ENCODE measurements at places on chromosomes 6 and 20. TPM values are rescaled to one million over a fixed set of nuclear protein-coding genes. Genes with fewer than 3 reads are reported as not detected.

CGA gene
- total RNA-seq, result 32.0 TPM

ADAM33 gene
- 53.2 TPM for total RNA-seq

SCGN gene
- 0.89 TPM for total RNA-seq

SCRT2 gene
- total RNA-seq, result not detected

SRC gene
- 16.8 TPM for total RNA-seq

LY6G5C gene
- total RNA-seq, result not detected

EEF1A2 gene
- 38.5 TPM for total RNA-seq

CST5 gene
- total RNA-seq, result not detected

MMP24 gene
- total RNA-seq, result 0.39 TPM

FNDC11 gene
- total RNA-seq, result 0.59 TPM

RNF182 gene
- 1.1 TPM for total RNA-seq

CEP57L1 gene
- total RNA-seq, result 36.8 TPM

MAN1A1 gene
- 57.9 TPM for total RNA-seq

TRIM15 gene
- total RNA-seq, result 1.4 TPM

MROH8 gene
- total RNA-seq, result 1.7 TPM

FGD2 gene
- 5.4 TPM for total RNA-seq

HCRTR2 gene
- not detected for total RNA-seq

BPIFB2 gene
- total RNA-seq, result not detected

BPIFA1 gene
- total RNA-seq, result not detected

TASP1 gene
- 18.5 TPM for total RNA-seq

HLA-DPB1 gene
- total RNA-seq, result 19.6 TPM

LIME1 gene
- 3.7 TPM for total RNA-seq

DEFB126 gene
- total RNA-seq, result not detected

HLA-DQA2 gene
- total RNA-seq, result 0.99 TPM

BCLAF1 gene
- total RNA-seq, result 185 TPM

ABHD16B gene
- not detected for total RNA-seq

TMC2 gene
- total RNA-seq, result 0.10 TPM

CDSN gene
- 37.1 TPM for total RNA-seq

TMEM242 gene
- 8.1 TPM for total RNA-seq

SIRPA gene
- 16.4 TPM for total RNA-seq

TGM3 gene
- total RNA-seq, result 16.6 TPM

TREML1 gene
- 0.49 TPM for total RNA-seq

COQ3 gene
- total RNA-seq, result 3.8 TPM

CRYBG1 gene
- 24.9 TPM for total RNA-seq

SAMD10 gene
- total RNA-seq, result 1.6 TPM

NINL gene
- total RNA-seq, result 15.7 TPM

UBE2V1 gene
- total RNA-seq, result 60.0 TPM

MACROD2 gene
- total RNA-seq, result 17.6 TPM

DOK5 gene
- total RNA-seq, result 11.1 TPM

RSPH9 gene
- 0.30 TPM for total RNA-seq

METTL24 gene
- total RNA-seq, result 3.6 TPM

PRR18 gene
- 0.20 TPM for total RNA-seq

ITCH gene
- total RNA-seq, result 54.8 TPM

SLC35D3 gene
- total RNA-seq, result 0.10 TPM

PRND gene
- total RNA-seq, result 27.4 TPM

HLA-F gene
- 14.7 TPM for total RNA-seq

MICB gene
- total RNA-seq, result 1.2 TPM

SNX21 gene
- total RNA-seq, result 22.8 TPM

FAM83C gene
- total RNA-seq, result 7.7 TPM

EPB41L1 gene
- total RNA-seq, result 18.1 TPM

PTK7 gene
- total RNA-seq, result 121 TPM

IL17F gene
- total RNA-seq, result not detected

GRIK2 gene
- total RNA-seq, result 3.7 TPM

PREX1 gene
- total RNA-seq, result 15.8 TPM

GGT7 gene
- total RNA-seq, result 7.0 TPM

PTCHD4 gene
- 2.1 TPM for total RNA-seq

HLA-DRB1 gene
- total RNA-seq, result 20.7 TPM

OPRM1 gene
- not detected for total RNA-seq

OOEP gene
- not detected for total RNA-seq
